ENCODE measurements at places on chromosomes 2 and 18.

GRCh38 chr2:62116983-62117382 is 78.9 kb upstream of the B3GNT2 start:
- no peak for DNase-seq

DNA sequence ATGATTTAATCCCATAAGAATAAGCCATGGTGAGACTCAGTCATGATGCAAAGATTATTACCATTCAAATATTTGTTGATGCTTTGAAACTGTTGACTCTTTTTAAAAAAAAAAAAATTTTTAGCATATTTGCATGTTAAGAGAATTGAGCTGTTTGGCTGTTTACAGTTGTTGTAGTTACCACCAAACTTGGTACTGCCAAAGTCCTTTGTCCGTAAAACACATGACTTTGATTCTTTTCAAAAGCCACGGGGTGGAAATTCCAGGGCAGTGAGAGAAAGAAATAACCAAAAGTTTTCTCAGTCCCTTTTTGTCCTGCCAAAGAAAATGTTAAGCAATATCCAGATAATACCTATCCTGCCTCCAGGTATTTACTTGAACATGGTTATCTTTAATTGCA is 474.8 kb downstream of the METTL4 start:
- DNase-seq, result no peak

GRCh38 chr2:11870584-11870983 is 124.2 kb downstream of the LPIN1 start:
- no peak for DNase-seq

DNA sequence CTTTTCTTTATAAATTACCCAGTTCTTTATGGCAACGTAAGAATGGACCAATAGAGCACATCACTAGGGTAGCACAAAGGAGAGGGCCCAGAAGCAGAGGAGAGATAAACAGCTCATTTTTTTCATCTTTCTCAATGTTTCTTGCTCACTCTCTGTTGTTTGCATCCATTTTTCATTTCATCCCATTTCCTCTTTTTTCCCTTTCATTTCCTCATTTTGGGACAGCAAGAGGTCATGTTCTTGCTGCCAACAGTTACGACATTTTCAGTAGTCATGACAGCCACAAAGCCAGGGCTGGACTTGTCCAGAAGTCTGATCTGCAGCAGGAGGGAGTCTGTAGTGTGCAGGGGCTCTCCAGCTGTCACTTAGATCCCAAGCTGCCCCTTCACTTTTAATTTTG is 52.7 kb upstream of the CYP1B1 start:
- no peak for DNase-seq

GRCh38 chr2:178025551-178026185 is 46.9 kb downstream of the PDE11A start:
- no peak for DNase-seq
